ENCODE measurements at places on chromosomes 12 and 14.

GRCh38 chr12:112214064-112214463 lies 88.7 kb downstream of the TRAFD1 start:
- no peak for DNase-seq

- DNase-seq: no peak
These were observed 256.3 kb upstream of the SFSWAP start for GRCh38 chr12:131454418-131455217.

GRCh38 chr12:82176026-82176425 lies 182.2 kb downstream of the CCDC59 start:
- no peak for DNase-seq

GRCh38 chr14:35401422-35402265 lies 2.9 kb downstream of the NFKBIA start:
- no peak for DNase-seq

GRCh38 chr12:107511292-107511691 lies 174.3 kb upstream of the PWP1 start:
- no peak for DNase-seq

- no peak for DNase-seq
These were observed 32.2 kb upstream of the PLXNC1 start for GRCh38 chr12:94116191-94116590.

- DNase-seq: no peak
These were observed 3.2 kb downstream of the MLXIP start for GRCh38 chr12:122081697-122082221.

DNA sequence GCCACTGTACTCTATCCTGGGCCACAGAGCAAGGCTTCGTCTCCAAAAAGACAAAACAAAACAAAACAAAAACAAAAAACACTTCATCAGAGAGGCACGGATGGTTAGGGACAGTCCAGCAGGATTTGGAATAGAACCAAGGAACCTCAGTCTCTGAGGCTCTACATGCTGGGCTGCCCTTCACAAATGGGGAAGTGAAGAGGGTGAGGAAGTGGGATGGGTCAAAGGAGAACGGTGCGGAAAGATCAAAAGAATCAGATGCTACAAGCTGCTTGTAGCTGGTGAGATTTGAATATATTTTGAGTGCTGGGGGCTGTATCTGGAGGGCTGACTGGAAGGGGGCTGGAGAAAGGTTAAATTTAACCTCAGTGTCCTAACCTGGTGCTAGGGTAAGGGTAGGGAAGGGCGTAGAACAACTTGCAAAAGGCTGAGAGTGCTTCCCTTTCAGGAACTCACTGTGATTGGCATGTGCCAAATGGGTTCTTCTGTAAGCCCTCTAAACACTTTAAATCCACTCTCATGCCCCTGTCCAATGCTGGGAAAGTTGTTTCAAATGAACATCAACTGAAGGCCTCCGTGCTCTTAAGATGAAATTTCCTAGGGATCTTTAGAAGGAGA lies 4.6 kb downstream of the FOXJ2 start:
- no peak for DNase-seq

- no peak for DNase-seq
These were observed 8.9 kb downstream of the C3AR1 start for GRCh38 chr12:8057306-8057705.

GRCh38 chr12:53378724-53379388 lies 1.1 kb upstream of the SP1 start:
- DNase-seq: no peak

DNA sequence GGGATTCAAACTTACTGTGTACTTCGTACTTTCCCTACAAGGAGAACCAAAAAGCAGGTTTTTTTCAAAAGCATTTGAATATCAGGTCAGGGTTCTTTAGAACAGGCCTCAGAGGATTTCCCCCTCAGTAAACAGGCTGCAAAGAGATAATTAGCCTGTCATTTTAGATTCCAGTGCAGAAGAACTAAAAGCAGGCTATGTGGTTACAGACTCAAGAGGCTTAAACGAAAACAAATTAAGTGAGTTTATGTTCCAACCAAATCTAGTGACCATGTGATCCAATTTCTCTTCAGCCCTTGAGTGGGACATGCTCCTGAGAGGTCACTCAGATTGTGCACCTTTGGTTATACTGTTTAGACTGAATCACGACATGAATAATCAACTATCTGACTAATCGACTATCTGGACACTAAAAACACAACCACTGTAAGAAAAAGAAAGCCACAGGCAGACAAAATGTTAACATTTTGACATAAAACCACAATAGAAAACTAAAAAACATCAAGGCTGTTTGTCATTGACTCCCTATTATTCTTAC lies 4.5 kb downstream of the TMED8 start:
- peak; percentile 6 for DNase-seq

DNA sequence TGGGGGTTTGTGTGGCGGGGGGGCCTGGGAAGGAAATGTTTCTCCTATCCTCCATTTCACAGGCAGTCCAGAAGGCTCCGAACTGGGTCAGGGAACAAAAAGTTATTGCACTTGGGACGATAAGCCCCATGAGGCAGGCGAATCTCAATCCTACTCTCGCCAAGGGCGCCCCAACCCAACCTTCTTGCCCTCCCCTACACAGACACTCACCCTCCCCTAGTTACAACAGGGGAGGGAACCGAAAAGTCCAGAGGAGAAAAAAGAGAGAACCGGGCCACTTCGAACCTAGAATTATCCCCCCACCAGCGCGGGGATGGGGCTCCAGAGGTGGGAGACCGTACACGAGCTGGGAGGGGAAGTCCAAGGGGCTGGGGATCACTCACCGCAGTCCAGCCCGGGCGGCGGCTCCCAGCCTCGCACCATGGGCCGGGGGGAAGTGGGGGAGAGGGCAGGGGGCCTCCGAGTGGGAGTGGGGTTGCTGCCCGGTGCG lies 357 bp downstream of the HOMEZ start:
- DNase-seq: peak; percentile 22

GRCh38 chr14:54894995-54895394 lies 7.6 kb downstream of the GCH1 start:
- DNase-seq: peak; percentile 40

GRCh38 chr12:56792678-56793077 lies 29.6 kb downstream of the HSD17B6 start:
- no peak for DNase-seq

GRCh38 chr12:49264466-49264872 lies 413 bp upstream of the TUBA1C start:
- DNase-seq: no peak

DNA sequence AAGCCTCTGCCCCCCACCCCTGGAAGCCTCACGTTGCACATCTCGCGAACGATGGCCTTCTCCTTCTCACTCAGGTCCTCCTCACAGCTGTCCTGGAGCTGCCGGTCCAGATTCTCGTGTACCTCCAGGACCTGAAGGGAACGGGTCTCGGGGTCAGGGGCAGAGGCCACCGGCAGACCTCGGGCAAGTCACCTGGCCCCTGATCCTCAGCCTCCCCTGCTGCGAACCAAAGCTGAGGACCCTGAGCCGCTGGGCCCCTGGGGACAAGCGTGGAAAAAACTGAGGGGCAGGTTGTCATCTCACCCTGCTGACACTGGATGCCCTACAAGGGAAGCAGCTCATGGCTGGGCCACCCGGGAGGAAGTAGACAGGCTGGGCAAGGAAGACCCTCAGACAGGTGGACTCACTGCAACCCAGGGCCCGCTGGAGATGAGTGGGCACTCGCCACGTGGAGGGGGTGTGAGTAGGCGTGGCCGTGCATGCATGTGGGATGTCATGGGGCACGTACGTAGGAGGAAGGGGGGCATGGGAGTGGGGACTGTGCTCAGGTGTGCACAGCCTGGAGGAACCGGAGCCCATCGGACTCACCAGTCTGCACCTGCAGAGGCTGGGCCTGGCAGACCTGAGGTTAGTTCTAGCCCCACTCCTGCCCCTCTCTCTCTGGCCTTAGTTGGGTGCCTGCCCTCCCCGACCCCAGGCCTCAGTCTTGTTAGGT lies 35.1 kb downstream of the CCNK start:
- DNase-seq: no peak

DNA sequence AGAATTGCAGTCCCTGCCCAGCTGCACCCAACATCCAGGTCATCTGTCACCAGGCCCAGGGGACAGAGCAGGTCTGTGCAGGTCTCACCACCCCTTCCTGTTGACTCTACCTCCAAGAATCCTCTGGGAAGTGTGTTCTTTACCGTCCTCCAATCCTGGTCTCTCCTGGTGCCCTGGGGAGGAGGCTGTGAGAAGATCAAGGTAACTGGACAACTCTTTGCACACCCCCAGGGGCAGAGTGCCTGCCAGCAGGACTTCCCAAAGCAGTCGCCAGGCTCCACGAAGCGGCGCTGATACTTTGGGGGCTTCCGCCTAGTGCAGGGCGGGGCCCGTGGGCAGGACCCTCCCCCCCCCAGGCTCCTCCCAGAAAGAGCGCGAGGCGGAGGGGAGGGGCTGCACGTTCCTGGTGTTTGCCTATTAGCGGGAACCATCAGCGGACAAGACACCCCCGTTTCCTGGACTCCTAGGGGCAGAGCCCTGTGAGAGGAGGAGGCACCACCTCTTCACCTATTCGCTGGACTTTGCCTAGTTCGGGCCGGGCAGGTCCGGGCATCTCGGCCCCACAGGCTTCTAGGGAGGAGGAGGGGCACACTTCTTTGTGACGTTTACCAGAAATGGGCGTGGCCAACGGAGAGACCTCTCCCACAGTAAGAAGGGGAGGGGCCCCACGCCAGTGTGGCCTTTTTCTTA lies 918.0 kb downstream of the AACS start:
- DNase-seq: peak; percentile 19

DNA sequence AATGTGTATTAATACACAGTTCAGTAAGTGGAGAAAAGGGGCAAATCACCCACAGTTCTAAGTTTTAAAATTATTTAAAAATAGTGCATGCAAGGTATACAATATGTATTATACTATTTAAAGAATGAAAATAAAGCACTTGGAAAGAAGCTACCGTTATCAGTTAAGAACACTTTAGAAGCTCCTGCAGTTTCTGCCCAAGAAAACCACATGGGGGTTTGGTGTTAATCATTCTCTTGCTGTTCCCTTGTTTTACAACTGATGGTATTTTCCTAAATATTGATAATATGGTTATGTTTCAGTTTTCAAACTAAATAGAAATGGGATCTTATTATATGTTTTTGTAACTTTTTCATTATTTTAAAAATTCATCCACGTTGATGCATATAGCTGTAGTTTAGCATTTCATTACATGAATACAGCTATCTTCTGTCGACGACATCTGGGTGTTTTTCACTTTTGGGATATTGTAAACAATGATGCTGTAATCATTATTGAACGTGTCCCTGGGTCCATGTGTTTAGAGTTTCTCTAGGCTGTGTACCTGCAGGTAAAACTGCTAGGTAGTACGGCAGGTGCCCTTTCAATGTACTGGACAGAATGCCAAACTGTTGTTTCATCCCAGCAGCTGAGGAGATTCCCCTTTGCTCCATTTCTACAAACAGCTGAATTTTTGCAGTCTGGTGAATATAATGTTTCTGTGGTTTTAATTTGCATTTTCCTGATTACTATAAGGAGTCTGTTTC lies 64.1 kb downstream of the APPL2 start:
- no peak for DNase-seq

- no peak for DNase-seq
These were observed 1.5 kb upstream of the NOVA1 start for GRCh38 chr14:26599291-26599690.

- DNase-seq: peak; percentile 73
These were observed 54.5 kb downstream of the VCPKMT start for GRCh38 chr14:50061664-50062437.

- no peak for DNase-seq
These were observed 278.9 kb upstream of the CRY1 start for GRCh38 chr12:107372229-107372658.

DNA sequence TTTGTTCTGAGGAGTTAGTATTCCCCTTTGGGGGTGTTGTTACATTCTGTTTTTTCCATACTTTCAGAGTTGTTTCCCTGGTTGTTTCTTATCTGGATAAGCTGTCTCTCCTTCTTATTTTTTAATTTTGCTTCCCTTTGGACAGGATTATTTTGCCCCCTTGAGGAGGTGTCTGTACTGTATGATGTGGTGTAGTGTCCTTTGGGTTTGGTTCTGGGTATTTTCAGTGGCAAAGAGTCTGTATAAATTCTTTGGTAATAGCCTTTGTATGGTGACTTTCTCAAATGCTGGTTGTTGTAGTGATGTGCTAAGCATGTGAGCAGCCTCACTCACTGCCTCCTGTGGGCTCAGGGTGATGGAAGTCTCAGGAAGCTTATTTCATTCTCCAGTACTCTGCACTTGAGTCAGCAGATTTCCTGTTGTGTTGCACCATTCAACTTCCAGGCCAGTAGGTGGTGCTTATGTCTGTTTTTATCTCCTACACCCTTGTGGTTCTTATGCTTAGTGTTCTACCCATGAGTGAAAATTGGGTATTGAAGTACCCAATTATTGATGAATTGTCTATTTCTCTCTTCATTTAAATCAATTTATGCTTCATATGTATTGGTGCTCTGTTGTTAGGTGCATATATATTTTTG lies 103.3 kb upstream of the PMCH start:
- DNase-seq: peak; percentile 20

DNA sequence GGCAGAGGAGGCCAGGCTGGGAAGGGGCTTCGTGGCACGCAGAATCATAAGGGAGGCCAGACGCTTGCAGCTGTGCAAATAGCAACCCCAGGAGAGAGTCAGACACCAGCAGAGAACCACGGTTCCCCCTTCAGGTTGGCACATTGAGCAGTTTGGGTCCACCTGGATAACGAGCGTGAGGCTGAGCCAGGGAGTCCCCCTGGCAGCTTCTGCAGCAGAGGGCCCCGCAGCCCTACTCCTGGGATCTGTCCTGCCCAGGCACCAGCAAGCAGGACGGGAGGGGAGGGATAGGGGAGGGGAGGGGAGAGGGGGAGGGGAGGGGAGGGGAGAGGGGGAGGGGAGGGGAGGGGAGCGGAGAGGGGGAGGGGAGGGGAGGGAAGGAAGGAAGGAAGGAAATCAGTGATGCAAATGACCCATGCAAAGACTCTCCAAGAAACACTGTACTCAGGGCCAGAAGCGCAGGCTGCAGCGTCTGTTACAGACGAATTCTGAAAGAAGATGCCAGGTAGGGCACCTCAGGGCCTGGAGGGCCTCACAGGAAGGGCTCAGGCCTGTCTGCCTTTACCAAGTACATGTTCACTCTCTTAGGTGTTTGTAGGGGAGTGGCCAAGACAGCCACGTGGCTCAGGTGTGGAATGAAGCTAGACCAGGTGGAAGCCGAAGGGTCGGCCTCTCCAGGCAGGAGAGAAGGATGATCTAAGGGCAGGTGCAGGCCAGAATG lies 32.3 kb upstream of the MMP17 start:
- DNase-seq: no peak

GRCh38 chr14:93303659-93304058 lies 29.2 kb downstream of the BTBD7 start:
- no peak for DNase-seq

- no peak for DNase-seq
These were observed 53.3 kb downstream of the SMIM41 start for GRCh38 chr12:52132754-52133161.

DNA sequence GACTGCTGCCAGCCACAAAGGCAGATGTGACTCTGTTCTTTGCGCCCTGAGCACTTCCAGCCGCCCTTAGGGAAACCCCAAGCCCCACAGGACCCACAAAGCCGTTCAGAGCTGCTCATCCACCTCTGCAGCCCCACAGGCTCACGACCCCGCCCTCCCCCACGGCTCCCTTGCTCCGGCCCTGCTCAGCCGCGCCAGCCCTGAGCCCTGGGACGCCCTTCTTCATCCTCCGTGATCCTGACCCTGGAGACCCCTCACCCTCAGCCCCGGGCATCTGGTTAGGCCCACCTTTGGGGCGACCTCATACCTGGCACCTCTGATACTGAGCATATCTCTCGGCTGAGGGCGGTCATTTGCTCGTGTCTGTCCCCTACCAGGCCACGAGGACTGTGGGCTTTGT lies 125.8 kb upstream of the EVL start:
- DNase-seq: no peak

- DNase-seq: peak; percentile 72
These were observed 160.9 kb upstream of the EEA1 start for GRCh38 chr12:93089805-93090569.
